ENCODE measurements at places on chromosomes 2 and 18.
A peak's percentile ranks its signal among the peaks of the same experiment; 100 is the strongest.

DNA sequence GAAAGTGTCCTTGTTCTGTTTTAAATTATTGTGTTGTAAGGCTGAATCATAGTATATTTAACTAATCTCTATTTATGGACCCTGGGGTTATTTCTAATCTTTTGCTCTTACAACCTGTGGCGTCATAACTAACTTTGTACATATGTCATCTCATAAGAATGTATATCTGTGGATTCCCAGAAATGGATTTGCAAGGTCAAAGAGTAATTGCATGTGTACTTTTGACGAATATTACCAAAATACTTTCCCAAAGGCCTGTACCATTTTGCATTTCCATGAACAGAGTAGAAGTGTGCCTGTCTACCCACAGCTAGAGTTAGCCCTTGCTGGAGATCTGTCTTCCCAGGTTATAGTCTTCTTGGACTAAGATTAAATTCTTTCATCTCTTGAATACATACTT is 42.8 kb downstream of the SEMA4F start:
- no peak for DNase-seq

DNA sequence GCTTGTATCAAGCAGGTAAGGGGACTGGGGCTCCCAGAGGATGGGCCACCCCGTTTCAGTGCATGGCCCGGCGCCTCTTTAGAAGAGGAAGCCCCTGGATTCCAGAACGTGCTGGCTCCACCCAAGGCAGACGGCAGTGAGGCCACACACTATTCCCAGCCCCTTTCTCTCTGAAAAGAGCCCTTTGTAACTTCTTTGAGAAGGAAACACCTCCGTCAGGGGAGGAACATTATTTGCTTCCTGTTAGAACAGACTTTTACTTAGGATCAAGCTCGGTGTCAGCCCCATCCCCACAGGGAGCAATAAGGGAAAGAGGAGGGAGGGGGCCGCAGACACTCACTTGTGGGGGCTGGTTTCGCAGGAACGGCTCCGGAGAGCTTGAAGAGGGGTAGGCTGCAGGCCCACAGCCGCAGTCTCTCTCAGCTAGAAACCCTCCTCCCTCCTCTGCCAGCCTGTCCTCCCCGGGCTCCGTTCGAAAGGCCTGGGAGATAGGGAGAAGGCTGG is 49.6 kb upstream of the RMDN2 start:
- DNase-seq, result no peak

DNA sequence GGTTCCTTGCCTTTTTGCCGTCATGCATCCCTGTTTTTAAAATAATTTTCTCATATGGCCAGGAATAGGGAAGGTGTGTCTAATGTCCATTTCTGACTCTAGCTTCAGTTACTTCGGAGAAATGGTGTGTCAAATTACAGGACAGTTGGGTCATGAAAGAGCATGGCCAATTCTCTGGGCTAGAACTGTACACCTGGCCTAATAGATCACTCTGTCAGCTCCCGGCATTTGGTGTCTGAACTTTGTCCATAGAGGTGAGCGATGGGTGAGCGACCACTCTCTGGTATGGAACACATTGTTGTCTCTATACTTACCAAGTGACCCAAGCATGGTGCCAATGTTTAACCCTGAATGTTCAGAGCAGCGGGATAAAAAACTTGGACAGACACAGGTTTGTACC is 38.3 kb upstream of the ASB18 start:
- DNase-seq, result no peak

DNA sequence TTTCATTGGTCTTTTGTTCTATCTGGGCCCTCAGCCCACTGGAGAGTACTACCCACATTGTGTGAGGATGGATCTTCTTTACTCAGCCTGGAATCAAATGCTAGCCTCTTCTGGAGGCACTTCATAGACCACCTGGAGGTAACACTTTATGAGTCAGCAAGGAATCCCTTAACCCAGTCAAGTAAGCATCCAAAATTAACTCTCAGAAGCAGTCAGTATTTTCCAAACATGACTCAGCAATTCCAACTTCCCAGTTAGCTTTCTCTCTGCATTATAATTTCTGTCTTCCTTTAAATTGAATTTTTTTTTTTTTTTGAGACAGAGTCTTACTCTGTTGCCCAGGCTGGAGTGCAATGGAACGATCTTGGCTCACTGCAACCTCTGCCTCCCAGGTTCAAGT is 142.7 kb downstream of the ACKR3 start:
- no peak for DNase-seq

- DNase-seq, result no peak
These were observed 15.2 kb upstream of the SLC8A1 start for GRCh38 chr2:40466935-40467572.

GRCh38 chr2:53347269-53347668 is 420.3 kb upstream of the CHAC2 start:
- no peak for DNase-seq

DNA sequence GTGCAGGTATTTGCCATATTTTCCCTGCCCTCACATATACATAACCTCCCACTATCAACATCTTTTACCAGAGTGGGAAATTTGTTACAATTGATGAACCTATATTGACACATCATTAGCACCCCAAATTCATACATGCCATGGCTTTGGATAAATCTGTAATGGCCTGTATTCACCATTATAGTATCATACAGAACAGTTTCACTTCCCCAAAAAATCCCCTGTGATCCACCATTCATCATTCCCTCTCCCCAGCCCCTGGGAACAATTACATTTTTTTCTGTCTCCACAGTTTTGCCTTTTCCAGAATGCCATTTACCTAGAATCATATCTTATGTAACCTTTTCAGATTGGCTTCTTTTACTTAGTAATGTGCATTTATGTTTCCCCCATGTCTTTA is 494.5 kb downstream of the RNF144A start:
- DNase-seq, result no peak

DNA sequence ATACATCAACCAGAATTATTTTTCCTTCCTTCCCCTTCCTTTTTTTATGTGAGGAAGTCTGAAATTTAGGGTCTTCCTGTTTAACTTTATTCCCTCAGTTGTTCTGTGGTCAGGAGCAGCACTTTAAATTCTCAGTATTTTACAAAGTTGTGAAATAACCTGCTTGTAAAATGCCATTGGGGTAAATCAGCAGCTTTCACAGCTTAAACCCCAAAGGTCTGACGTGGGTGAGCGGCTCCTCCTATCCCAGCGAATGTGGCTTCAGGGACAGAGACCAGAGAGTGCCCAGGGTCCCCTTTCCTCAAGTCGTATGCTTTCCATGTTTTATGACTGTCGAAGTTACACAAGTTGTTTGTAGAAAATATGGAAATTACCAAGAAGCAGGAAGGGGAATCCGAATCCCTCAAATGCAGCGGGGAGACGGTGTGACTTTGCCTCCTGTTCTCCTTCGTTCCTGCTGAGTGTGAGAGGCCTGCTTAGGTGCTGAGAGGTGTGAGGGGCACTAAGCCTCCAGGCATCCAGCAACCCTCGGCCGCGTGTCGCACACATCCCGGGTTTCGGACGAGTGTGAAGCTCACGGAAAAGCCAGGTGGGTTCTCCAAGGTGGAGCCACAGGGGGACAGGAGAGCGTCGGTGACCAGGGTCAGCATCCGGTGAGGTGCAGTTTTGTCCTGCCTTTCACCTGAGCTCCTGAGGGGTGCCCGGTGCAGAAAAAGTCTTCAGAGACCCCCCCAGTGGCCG is 10.8 kb upstream of the KCNG2 start:
- DNase-seq, result no peak

- DNase-seq, result no peak
These were observed 56.6 kb downstream of the XRCC5 start for GRCh38 chr2:216165711-216166110.

- peak; percentile 84 for DNase-seq
These were observed 38.8 kb downstream of the PPP4R1 start for GRCh38 chr18:9575558-9575957.

Measured in midbrain (tissue), 1 donor.